Trophoblast cell (in vitro differentiated cells and primary cell): ENCODE measurements at places on chromosomes 3 and 15.

DNA sequence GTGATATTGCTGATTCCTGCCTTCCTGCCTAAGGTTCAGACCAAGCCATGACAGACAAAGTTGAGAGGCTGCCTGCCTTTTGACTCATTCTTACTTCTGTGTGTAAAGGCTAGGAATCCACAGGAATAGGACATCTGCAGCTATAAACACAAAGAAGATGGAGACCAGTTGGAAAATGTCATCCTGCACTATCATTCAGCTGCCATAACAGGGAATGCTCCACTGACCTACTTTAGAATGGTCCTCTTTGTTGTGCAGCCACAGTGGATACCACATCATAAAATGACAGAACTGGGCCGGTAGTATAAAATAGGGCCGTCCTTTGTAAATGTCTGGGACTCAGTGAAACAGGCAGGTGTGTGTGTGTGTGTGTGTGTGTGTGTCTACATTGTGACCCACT lies 75.1 kb downstream of the STAC start:
- DNase-seq = no peak

GRCh38 chr15:100259266-100259665 lies 82.5 kb downstream of the ADAMTS17 start:
- DNase-seq = no peak

DNA sequence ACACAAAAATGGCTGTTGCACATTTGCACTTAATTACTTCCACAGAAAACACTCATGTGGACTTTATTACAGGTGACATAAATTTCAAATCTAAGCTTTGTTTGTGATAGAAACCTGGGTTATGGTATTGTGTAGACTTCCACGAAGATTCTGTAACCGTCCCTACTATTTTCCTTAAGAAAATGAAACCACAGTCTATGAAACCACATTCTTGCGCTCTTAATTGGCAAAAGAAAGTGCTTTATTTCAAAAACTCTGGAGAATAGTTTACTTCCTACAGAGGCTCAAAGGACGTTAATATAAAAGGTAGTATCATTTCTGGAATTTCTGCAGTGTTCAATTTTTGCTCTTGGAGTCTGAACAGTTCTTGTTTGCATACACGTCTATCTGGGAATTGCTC lies 123.4 kb downstream of the TIGIT start:
- DNase-seq = no peak

- DNase-seq = peak; percentile 57
These were observed 40.1 kb upstream of the CD47 start for GRCh38 chr3:108130701-108131474.

DNA sequence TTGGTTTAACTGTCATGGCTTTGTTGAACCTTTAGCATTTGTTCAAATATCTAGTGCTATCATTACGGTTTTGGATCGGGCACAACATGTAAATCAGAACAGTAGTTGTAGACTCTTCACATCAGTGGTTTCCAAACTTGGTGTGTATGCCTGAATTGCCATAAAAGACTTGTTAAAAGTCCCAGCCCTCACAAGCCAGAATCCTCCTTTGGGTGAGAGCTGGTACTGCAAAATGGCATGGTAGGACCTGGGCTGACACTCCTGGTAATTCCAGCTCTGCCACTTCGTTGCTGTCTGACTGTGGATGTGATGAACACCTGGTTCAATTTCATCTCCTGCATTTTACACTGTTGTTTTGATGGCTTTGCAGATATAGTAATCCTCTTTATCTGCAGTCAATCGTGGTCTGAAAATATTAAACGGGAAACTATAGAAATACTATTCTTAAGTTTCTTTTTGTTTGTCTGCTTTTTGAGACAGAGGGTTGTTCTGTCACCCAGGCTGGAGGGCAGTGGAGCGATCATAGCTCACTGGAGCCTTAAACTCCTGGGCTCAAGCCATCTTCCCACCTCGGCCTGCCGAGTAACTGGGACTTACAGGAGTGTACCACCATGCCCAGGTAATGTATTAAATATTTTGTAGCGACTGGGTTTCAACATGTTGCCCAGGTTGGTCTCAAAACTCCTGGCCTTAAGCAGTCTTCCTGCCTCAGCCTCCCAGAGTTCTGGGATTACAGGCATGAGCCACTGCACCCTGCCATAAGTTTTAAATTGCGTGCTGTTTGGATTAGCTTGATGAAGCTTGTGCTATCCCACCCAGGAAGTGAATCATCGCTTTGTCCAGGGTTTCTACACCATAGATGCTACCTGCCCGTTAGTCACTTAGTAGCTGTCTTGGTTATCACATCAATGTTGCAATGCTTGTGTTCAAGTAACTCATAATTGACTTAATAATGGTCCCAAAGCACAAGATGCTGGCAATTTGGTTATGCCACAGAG lies 61.6 kb downstream of the RAB7A start:
- DNase-seq = peak; percentile 78

GRCh38 chr15:67156834-67157233 lies 91.4 kb downstream of the SMAD3 start:
- DNase-seq = no peak
